ENCODE measurements at places on chromosomes 2 and 18. TPM values are rescaled to one million over a fixed set of nuclear protein-coding genes. Genes with fewer than 3 reads are reported as not detected.

DNA sequence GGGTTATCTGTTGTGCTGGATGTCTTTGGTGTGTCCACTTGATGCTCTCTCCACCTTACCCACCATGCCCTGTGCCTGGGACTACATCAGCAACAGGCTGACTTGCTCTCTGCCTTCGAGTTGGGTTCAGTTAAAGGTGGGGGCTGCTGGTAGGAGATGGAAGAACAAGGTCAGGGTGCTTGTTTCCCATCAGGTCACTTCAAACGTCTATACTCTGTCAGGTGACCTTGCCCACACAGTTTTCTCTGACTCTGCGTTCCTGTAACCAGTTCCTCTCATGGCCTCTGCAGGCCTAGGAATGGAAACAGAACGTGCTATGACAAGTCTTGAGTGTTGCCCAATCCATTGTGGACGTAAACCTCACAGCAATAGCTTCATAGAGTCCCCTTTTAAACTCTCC is 38.4 kb upstream of the PAPOLG start:
- DNase-seq, result no peak

DNA sequence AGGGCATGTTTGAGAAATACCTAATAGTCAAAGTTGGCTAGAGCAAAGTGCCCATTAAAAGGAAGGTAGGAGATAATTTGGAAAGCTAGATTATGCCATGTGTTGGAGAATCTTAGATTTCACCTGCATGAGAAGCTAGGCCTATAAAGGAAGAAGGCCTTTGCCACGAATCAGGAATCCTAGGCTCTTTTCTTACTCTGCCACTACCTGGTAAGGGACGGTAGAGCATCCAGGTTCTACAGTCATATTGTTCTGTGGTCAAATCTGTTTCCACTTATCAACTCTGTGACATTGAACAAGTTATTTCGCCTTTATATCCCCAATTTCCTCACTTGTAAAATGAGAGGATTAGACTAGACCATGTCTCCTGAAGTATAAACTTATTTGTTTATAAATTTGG is 3.6 kb upstream of the KCNJ3 start:
- no peak for DNase-seq

DNA sequence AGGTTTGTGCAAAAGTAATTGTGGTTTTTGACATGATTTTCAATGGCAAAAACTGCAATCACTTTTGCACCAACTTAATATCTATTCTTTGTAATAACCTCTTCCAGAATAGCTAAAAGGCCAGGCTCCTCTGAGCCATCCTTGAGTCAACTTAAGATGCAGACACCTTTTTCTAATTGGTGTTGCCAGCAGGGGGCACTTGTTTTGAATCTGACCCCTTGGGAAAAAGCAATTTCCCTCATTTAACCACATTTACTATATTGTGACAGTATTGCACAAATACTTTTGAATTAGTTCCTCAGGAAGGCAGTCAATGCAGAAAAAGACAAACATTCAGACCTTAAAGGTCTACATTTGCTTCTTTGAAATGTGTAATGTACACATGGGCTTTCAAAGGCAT is 78.6 kb upstream of the GALNT5 start:
- DNase-seq, result peak; percentile 43

DNA sequence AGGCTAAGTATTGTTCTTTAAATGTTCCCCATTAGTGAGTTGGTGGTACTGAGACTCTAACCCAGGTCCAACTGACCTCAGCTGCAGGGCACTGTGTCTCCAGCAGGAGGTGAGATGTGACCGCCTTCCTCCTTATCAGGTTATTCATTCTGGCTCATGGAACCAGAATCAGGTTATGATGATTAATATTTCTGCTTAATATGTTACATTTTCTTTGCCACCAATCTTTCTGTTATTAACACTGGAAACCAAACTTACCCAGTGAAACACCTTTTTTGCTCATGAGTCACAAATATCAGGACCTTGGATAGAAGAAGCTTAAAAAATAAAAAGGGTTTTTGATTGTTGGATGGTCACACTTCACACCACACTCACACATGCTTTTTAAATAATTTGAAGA is 85.4 kb downstream of the DPP4 start:
- no peak for DNase-seq

GRCh38 chr18:35038029-35038428 is 3.2 kb upstream of the MAPRE2 start:
- DNase-seq, result peak; percentile 70

DNA sequence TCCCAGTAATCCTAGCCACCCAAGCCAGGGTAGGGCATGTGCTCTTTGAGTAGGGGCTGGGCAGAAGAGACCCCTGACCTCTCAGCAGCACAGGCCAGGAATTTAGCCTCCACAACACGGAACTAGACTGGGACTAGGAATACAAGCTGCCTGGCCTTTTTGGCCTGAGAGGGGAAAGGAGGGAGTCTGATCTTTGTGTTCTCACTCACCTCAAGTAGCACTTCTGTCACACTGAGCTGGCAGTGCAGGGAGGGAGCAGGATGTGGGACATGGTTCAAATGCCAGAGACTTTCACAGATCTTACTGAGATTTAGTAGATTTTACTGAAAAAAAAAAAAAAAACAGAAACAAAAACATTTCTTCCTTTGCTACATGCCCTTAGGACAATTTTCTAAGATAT is 395.2 kb downstream of the CMPK2 start:
- no peak for DNase-seq

- no peak for DNase-seq
These were observed 249.8 kb downstream of the CYP26B1 start for GRCh38 chr2:71897836-71898235.

- DNase-seq, result no peak
These were observed 32.9 kb upstream of the CSRNP3 start for GRCh38 chr2:165436559-165436958.

- no peak for DNase-seq
These were observed 27.2 kb downstream of the ALPK2 start for GRCh38 chr18:58601468-58602266.

GRCh38 chr2:143828763-143829537 is 691.0 kb downstream of the ZEB2 start:
- DNase-seq, result no peak

- no peak for DNase-seq
These were observed 10.0 kb upstream of the STPG4 start for GRCh38 chr2:47165001-47165555.

- DNase-seq, result no peak
These were observed 139.7 kb downstream of the INO80D start for GRCh38 chr2:205946226-205946625.

GRCh38 chr2:225471039-225471438 is 71.5 kb downstream of the NYAP2 start:
- DNase-seq, result no peak

GRCh38 chr2:85823951-85824350 is 64.8 kb downstream of the ST3GAL5 start:
- DNase-seq, result no peak

DNA sequence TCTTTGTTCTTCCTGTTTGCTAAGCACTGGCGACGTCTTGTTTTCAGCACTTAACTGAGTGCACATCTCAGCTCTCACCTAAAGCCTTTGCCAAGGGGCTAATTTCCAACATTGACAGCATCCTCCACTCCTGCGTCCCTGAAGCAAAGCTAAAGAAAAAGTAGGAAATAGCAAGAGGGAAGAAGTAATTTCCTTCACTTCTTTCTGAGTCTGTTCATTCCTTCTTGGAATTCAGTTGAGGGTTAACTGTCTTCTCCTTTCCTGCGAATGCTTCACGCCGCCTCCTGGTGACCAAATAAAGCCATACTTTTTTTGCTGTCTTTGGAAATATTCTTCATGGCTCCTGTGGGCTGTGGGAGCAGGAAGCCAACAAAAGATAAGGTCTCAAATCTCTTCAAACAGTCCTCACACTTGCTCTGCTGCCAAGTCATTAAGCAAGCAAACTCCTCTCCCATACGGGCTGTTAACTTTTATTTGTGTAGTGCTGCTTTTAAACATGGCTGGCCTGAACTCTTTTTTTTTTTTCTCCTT is 100.9 kb downstream of the DPP10 start:
- DNase-seq, result no peak

DNA sequence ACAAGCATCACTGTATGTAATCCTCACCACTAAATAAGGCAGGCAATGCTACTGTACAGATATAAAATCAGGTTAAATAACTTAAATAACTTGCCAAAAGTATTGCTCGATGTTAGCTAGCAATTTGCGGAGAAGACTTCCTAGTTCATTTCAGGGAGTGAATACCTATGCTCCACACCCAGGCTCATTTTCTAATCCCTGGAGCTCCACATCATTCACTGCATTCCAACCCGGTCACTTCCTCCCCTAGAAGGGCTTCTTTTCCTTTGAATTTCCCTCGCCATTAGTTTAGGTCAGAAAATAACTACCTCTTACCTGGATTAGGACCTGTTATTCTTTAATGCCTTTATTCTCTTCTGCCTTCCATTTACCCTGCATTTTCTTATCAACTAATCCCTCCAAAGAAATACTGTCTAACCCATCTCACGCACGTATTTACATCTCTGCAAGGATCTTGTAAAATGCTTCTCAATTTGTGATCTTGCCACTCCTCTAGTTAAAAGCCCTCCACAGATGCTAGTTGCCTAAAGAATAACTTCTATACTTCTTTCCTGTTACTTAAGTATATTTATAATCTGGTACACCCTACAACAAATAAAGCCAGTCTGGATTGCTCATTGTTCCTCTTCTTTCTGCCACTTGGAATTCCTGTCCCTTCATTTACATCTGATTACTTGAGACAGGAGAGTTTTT is 599.8 kb downstream of the NRXN1 start:
- DNase-seq, result no peak

GRCh38 chr2:229586746-229587705 is 127.3 kb downstream of the DNER start:
- DNase-seq, result peak; percentile 77

- DNase-seq, result peak; percentile 57
These were observed 43.4 kb upstream of the DSC1 start for GRCh38 chr18:31206071-31206470.

DNA sequence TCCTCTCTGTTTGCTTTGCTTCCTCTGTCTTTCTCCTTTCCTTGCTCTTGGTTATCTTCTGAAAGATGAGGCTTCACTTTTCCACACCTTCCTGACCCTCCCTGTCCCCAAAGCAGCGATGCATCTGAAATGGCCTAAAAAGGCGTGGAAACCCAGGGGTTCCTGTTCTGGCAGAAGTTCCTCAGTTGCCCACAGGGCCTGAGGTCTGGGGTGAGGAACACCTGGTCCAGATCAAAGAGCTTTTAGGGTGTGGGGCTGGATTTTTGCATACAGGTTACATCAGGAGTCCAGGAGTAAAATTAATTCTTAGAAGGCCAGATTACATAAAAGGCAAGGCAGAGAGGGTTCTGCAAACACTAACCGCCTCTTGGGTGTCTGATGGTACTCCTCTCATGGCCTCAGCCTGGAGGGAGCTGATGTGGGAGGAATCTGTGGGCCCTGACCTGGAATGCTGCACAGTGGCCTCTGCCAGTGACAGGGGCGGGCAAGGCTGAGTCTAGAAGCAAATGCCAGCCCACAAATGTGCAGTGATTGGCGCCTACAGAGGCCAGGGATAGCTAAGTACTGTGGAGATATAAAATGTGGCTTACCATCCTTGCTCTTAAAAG is 41.8 kb downstream of the INPP4A start:
- DNase-seq, result peak; percentile 49

GRCh38 chr2:232323328-232323650 is 55.3 kb upstream of the ALPP start:
- DNase-seq, result no peak

GRCh38 chr18:35811896-35812295 is 160.6 kb upstream of the RMP24 start:
- DNase-seq, result no peak

DNA sequence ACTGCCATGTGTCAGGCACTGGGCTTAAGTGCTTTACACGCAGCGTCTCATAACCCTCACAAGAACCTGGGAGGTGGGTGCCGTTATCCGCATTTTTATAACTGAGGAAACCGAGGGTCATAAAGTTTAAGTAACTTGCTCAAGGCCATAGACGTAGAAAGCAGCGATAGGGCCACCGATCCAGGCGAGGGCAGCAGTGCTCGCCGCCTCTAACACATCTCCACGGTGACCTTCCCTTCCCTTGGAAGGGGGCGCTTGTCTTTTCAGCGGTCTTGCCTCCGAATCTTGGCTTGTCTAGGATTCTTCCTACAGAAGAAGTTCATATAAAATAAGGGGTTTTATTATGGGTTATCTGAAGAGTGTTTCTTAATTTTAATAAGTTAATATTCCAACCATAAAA is 186.6 kb downstream of the GBX2 start:
- DNase-seq, result no peak

DNA sequence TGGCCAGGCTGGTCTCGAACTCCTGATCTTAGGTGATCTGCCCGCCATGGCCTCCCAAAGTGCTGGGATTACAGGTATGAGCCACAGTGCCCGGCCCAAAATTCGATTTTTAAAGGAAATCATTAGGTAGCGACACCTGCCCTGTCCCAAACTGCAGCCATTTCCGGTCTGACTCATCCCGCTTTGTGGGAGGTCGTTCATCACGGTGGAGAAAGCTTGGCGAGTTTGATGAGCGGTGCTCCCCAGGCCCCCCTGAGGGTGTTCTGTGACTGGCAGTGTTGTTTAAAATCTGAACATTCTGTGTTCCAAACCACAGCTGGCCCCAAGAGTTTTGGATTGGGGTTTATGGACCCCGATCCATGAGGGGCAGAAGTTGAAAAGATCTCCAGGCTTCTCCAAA is 53.0 kb upstream of the GLI2 start:
- DNase-seq, result no peak

DNA sequence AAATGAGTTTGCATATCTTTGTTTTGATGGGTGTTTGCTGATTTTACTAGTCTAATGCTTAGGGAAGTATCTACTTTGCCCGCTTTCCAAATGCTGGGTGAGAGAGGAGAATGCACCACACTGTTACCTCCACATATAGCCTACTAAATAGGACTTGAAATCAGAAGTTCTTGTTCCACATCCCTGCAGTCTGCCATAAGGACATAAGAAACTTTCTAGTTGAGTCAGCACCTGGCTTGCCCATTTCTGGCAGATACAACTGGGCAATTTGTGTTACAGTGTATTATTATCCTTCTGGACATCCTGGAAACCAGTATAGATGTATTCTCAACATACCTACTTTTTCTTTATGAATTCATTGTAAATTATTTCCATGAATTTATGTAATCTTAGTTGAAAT is 29.5 kb downstream of the ANXA4 start:
- DNase-seq, result no peak

Gene KIAA2012
- total RNA-seq, result 0.89 TPM

Gene DYSF
- total RNA-seq, result not detected

Gene SIX3
- total RNA-seq, result not detected

Gene CNRIP1
- not detected for total RNA-seq

Gene CAB39
- 45.5 TPM for total RNA-seq

Gene CABYR
- total RNA-seq, result not detected

Gene KATNAL2
- total RNA-seq, result 14.5 TPM
